Glutamatergic neuron (in vitro differentiated cells): ENCODE measurements at places on chromosomes 16 and 17. TPM values are rescaled to one million over a fixed set of nuclear protein-coding genes. Genes with fewer than 3 reads are reported as not detected.

The CCDC144A gene
- 1.2 TPM for total RNA-seq

The RNF222 gene
- not detected for total RNA-seq

The PERCC1 gene
- total RNA-seq, result not detected

The GAS7 gene
- 2.0 TPM for total RNA-seq

The SALL1 gene
- total RNA-seq, result 35.7 TPM

The KRTAP9-4 gene
- not detected for total RNA-seq

The PIK3R6 gene
- total RNA-seq, result not detected

The APOBR gene
- not detected for total RNA-seq

DNA sequence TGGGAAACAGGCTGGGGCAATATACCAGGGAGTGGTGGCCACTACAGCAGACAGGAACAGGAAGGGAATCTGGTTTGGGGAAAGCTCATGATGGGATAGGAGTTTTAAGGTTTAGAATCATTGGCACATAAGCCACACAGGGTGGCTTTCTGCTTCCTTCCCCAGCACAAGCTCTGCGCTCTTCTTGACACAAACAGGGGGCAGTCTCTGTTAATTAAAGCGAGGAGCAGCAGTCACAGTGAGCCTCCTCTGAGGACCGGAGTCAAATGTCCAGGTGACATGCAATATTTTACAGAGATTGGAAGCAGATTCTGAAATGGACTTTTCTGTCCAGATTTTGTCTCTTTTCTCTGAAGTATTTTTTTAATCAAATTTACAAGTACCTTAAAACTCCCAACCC lies 2.8 kb upstream of the SHISA9 start:
- DNase-seq, result no peak

DNA sequence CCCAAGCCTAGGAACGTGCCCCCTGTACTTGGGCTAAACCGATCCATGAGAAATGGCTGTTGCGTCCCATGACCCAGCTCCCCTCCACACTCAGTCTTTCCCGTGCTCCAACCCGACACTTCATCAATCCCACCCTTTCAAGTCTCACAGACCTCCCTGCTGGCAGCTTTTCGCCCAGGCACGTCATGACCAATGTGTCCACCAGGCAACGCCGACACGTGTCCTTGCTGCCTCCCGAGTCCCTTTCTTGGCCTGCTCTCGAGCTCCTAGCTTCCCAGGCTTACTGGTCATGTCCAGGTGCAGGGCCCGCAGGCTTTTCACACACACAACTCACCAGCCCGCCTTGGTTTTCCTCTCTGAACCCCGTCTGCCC lies 12.2 kb downstream of the MNT start:
- DNase-seq, result no peak

- no peak for DNase-seq
Observed at GRCh38 chr16:14564861-14565687, 65.0 kb downstream of the PARN start.

- no peak for DNase-seq
Observed at GRCh38 chr17:50459756-50460155, 8.9 kb downstream of the CHAD start.

GRCh38 chr17:50764734-50765149 lies 2.6 kb downstream of the ANKRD40CL start:
- no peak for DNase-seq

DNA sequence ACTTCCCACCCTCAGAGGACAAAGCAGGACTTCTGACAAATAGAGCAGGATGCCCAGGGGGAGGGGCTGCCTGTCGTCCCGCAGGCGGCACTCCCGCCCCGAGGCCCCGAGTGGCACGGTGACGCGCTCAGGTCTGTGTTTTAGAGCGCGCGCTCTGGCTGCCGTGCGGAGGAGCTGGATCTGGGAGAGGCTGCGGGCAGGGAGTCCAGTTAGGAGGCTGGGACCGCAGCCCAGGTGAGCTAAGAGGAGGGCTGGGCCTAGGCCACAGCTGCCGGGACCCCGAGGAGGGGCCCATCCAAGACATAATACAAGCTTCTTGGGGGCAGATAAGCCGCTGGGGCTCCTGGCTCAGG lies 6.4 kb downstream of the DOC2A start:
- no peak for DNase-seq

GRCh38 chr17:65487161-65487560 lies 74.3 kb downstream of the AXIN2 start:
- DNase-seq, result no peak
